ENCODE measurements at places on chromosomes 6 and 20.

DNA sequence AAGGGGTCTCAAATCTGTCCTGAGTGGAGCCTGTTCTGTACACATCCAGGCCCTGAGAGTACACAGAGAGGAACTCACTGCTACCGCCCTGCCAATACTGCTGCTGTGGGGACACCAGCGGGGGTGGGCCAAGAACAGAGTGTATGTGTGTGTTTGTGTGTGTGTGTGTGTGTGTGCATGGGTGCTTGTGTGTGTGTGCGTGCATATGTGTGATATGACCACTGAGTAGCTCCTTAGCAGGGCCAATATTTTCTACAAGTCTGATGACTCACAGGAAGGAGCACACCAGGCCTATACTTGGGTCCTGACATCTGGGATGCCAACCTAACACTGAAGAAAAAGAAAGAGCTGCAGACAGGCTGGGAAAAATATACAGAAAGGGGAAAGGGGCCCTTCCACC is 1.4 kb downstream of the RAET1E start:
- DNase-seq: no peak

DNA sequence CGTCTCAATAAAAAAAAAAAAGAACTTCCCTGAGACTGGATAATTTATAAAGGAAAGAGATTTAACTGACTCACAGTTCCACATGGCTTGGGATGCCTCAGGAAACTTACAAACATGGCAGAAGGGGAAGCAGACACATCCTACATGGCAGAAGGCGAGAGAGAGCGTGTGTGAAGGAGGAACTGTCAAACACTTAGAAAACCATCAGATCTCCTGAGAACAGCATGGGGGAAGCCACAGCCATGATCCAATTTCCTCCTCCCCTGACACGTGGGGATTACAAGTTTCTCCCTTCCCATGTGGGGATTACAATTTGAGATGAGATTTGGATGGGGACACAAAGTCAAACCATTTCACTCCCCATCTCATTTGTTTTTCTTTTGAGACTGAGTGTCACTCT is 46.6 kb upstream of the TFAP2C start:
- no peak for DNase-seq

GRCh38 chr6:17004269-17004668 is 97.6 kb upstream of the STMND1 start:
- no peak for DNase-seq

DNA sequence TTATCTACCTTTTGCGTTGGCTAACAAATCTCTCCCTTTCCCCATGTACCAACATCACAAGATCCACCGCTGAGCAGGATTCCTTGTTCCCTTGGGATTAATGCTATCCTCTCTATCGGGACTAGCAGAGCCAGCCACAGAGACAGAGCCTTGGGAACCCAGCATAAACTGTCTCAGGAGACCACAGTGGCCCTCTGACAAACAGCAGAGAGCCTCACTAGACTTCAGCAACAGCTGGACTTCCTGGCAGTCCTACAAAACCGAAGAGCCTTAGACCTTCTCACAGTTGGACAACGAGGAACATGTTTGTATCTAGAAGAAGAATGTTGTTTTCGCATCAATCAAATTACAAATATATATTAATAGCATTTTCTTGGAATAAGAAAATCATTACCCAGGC is 39.6 kb upstream of the POU5F1 start:
- DNase-seq: no peak

DNA sequence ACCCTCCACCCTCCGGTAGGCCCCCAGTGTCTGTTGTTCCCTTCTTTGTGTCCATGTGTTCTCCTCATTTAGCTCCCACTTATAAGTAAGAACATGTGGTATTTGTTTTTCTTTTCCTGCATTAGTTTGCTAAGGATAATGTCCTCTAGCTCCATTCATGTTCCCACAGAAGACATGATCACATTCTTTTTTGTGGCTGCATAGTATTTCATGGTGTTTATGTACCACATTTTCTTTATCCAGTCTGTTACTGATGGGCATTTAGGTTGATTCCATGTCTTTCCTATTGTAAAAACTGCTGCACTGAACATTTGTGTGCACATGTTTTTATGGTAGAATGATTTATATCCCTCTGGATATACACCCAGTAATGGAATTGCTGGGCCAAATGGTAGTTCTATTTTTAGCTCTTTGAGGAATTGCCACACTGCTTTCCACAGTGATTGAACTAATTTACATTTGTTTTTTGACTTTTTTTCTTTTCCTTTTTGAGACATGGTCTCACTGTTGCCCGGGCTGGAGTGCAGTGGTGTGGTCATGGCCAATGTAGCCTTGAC is 4.5 kb downstream of the KPNA5 start:
- DNase-seq: no peak

- no peak for DNase-seq
Observed at GRCh38 chr6:39824030-39824926, 32.1 kb downstream of the DAAM2 start.

DNA sequence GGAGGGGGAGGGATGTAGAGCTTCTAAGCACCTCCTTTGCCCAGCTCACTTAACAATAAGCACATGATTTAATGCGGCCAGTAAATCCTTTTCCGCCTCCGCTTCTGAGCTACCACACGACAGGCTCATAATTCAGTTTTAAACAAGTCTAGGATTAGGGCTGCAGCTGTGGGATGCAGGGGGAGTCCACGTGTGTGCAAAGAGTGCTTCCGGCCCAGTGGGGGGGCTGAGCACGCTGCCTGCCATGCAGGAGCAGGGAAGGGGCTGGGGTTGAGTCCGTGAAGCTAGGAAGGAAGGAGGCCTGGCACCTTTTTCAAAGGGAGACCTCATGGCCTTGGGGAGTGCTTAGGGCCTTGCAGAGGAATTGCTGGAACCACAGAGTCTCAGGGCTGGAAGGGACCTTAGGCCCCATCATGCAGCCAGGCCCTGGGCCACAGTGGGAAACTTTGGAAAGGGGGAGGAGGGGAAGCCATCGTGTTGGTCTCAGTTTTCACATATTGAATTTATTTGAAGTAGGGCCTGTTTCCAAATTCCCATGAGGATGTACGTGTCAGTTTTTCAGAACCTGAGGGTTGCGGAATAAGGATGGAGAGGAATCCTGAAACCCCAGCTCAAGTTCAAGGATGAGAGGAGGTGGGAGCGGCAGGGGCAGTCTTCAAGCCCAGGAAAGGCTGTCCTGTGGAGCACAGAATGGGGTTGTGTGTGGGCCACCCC is 96.1 kb downstream of the VEGFA start:
- DNase-seq: no peak

- DNase-seq: no peak
Observed at GRCh38 chr6:165575158-165575549, 87.9 kb downstream of the PDE10A start.

GRCh38 chr6:13077117-13077516 is 251.2 kb downstream of the TBC1D7 start:
- no peak for DNase-seq

GRCh38 chr20:47672166-47672565 is 113.1 kb downstream of the SULF2 start:
- no peak for DNase-seq

GRCh38 chr6:160790028-160790792 is 88.2 kb downstream of the PLG start:
- DNase-seq: no peak

DNA sequence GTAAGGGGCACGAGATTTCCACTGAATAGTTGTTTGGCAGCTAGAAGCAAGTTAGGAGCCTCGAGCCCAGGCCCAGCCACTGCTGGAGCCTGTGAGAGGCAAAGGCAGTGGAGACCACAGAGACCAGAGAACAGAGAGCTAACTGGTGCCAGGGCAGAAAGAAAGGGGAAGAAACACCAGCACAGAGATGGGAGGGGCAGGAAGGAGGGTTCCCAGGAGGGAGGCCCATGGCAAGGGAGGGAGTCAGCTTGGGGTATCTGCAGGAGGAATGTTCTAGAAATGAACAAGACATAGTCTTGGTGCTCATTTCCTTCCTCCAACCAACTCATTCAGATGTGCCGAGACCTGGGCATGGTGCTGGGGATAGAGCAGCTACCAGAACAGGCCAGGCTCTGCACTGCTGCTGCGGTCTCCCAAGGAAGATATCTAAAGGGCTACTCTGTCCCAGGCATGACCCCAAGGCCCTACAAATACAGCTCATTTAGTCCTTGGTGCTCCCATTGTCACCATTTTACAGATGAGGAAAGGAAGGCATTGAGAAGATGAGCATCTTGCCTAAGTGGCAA is 10.7 kb downstream of the ANGPT4 start:
- DNase-seq: no peak

GRCh38 chr6:5712349-5713215 is 294.1 kb downstream of the NRN1 start:
- DNase-seq: no peak

DNA sequence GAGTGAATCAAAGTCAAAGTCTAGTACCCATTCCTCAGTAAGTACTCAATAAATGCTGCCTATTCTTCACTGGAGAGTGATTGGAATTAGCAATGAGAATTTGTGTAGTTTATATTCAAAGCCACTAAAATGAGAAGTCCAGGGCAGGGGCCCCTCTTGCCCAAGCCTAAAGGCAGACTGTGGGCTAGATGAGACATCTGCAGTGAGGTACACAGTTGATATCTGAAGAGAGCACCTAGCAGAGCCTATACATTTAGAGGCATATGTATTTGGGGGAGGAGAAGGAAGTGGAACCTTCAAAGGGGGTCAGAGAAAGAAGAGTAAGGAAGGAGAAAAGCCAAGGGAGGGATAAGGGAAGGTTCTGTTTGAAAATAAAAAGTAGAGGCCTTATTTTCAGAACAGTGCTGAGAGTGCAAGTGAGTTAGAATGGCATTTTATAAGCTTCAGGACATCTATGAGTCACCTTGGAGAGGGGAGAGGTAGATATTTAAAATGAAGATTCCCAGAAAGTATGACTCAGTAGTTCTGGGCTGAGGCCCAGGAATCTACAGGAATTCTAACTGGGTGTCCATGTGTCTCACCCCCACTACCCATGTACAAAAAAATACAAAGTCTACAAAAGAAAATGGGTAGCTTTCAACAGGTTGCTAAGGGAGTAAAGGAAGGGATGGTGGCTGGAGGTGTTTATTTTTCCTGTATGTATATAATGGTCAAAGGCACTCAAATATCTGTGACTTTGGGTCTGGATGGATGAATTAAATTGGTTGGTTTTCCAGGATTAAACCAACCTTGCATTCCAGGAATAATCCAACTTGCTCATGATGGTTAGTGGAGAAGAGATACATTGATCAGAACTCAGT is 135.1 kb downstream of the ZFP64 start:
- DNase-seq: no peak

- no peak for DNase-seq
Observed at GRCh38 chr6:82740072-82740471, 325.6 kb downstream of the UBE3D start.

- no peak for DNase-seq
Observed at GRCh38 chr6:89275900-89276299, 39.2 kb downstream of the GABRR2 start.

DNA sequence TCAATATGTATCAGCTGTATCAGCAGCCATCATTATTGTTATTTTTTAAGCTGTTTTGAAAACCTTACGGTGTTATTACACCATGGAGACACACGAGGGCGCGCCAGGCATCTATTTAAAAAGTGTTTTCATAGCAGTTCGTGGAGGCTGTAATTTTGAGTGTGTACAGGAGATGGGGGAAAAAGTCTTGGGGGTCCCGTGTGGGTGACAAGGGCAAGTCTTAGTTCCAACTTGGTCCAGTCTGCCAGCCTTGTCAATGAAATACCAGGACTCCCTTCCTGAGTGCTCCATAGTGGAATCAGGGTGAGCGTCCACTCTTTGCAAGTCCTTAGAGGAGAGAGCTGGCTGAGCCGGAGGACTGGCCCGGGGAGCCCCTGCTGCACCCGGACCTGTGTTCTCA is 43.3 kb downstream of the SLC2A10 start:
- peak; percentile 46 for DNase-seq

- no peak for DNase-seq
Observed at GRCh38 chr6:166572370-166573261, 13.9 kb downstream of the RAMACL start.

DNA sequence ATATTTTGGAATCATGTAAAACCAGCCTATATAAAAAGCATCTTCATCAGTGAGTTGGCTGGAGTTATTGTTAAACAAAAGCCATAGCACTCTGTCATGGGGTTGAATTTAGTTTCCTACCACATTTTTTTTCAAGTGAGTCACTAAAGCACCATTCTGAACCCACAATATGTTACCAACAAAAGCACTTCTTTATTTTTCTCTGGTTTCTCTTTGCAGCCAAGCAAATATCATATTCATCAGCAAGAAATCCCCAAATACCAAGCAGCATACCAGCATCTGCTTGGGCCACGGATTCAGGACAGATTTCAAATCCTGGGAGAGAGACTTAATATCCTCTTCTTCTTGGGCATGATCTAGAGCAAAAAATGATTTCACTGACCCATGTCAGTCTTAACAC is 441.4 kb downstream of the BCKDHB start:
- DNase-seq: no peak

- DNase-seq: no peak
Observed at GRCh38 chr6:101806241-101806640, 412.7 kb downstream of the GRIK2 start.

DNA sequence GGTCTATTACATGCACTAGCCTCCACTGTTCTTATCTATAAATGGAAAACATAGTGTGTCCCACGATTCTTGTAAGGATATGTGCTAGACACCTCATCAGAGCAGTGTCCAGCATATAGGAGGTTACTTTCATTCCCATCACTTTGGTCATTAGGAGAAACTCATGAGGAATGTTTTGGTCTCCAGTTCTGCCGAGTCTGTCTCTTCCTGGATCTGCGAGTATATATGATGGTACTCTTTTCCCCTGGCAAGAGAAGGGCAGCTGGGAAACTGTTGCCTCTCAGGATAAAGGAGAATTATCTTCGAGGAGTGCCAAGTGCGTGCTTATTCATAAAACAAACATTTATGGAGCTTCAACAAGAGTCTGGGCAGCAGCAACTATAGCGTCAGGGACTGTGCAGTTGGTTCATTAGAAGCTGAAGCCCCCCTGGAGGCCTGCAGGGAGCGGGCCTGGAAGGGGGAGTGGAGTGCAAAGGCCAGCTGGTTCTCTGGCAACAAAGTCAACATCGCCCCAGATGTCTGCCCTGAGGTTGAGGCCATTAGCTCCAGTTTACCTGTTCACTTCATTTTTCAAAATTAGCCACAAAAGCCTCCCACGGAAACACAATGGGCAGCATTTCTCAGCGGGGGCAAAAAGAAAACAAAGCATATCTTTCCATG is 811.9 kb downstream of the MAFB start:
- DNase-seq: peak; percentile 39

- no peak for DNase-seq
Observed at GRCh38 chr6:167987396-167988153, 9.9 kb upstream of the KIF25 start.

DNA sequence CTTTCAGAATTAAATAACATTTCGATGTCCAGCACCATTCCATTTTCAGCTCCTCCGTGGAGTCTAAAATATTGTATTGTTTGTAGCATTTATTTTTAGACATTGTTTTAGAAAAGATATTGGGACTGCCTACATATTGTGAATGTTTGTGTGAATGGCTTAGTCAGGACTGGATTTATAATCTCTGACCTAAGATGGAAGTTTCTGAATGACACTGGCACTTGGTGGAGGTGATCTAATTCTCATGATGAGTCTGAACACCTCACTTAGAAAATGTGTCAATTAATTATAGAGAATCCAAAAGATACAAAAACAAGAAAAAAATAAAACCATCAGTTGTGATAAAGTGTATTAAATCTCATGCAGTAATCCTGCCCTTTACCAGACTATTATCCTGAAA is 60.8 kb upstream of the HBS1L start:
- no peak for DNase-seq
